ENCODE measurements at places on chromosomes 5 and 9. TPM values are rescaled to one million over a fixed set of nuclear protein-coding genes. Genes with fewer than 3 reads are reported as not detected.

- DNase-seq = no peak
Measured at GRCh38 chr5:155290937-155291336, 277.4 kb downstream of the KIF4B start.

GRCh38 chr5:145689235-145689634 is 145.9 kb downstream of the PRELID2 start:
- no peak for DNase-seq

DNA sequence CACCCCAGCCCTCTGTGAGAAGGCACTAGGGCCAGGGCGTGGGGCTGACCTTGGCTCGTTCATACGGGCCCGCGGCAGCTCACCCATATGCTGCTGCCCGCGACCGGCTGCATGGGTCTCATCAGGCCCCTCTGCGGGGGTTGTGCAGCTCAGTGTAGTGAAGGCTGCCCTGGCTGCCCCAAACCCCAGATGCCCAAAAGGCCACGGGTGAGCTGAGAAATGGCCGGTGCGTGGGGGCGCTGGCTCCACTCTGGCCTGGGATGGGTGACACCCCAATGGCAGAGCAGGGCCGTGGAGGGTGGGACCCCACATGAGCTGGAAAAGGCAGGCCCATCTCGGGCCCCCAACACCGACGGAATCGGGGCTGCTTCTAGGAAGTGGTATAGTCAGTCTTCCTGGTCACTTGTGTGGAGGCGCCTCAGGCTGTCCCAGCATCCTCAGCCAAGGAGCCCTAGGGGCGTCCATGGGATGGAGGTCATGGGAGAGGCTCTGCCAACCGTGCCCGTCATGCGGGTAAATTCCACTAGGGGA is 19.4 kb upstream of the LRRC14B start:
- DNase-seq = no peak

DNA sequence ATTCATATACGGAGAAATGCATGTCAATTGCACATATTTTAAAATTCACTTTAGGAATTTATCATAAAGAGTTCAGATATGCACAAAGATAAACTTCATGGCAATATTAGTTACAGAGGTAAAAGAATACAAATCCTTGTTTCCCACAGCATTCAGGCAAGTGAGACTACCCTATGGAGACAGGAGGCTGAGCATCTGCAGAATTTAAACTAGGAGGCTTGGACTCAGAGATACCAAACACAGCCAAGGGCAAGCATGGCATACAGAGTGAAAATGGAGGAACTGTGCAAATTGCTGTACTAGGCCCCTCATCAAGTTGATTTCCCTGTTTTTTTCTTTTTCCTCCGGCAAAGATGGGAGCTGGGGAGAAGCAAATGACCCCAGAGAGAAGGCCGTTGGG is 94.2 kb downstream of the SLC24A2 start:
- DNase-seq = no peak

The FABP6 gene
- 1.0 TPM for total RNA-seq

The SAPCD2 gene
- 28.5 TPM for total RNA-seq

The FOXD4L6 gene
- not detected for total RNA-seq

Data from M059J (cell line).